Right cardiac atrium (tissue), 5 donors: ENCODE measurements at places on chromosomes 1 and 21.

DNA sequence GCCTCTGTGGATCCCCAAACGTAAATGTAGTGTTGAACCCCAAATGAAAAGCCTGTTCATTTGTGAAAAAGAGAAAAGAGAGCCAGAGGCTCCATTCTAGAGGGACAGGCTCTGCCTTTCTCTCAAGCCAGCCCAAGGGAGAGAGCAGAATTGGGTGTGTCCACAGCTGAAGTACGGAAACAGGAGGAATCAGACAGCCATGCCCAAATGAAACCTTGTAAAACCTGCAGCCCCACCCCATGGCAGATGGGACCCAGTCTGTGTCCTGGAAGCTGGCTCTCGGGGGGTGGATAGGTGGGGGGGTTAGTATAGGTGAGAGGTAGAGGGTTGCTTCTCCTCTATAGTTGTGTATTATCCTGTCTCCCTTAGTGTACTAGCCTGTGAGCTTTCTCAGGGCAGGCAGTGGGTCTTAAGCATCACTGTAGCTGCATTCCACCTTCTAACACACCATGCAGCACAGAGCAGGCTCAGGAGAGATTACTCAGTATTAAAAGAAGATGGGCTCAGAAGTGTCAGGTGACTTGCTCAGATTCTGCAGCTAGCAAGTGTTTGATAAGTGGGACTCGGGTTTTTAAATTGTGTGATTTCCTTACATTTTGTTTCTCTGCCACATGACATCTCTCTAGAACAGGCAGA lies 67.4 kb upstream of the SIPA1L2 start:
- no peak for DNase-seq

DNA sequence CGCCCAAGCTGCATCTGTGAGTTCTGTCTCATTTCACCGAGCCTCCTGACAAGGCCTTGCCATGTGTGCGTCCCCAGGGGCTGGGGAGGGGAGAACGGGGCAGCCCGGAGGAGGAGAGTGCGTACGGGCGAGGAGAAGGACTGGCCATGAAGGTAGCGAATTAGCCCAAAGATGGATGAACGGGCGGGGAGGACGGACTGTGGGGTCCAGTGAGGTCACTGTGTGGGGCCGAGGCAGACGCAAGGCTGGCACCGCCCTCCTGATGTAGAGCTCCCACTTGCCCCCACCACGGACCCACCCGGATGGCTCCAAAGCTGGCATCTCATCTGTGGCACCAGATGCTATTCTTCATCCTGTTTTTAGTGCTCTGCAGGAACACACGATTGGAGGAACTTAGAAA lies 330.4 kb downstream of the AJAP1 start:
- no peak for DNase-seq

GRCh38 chr21:36203603-36203889 lies 46.9 kb downstream of the DOP1B start:
- DNase-seq: no peak

DNA sequence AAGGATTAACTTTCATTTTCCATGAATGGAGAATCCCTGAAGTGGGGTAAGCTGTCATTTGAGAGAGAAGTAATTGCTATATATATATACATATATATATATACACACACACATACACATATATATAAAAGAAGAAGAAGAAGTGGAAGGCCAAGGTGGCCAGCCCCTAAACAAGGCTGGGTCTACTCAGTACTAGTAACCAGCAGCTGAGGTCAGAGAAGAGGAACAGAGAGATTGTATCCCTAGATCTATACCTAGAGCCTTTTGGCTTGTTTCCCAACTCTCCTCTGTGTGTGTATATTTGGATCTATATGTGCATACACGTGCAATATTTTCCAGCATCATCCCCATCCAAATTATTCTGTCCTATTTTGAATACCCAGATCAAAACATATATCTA lies 5.2 kb downstream of the TNFSF4 start:
- DNase-seq: no peak

GRCh38 chr1:34843392-34844251 lies 15.9 kb downstream of the SMIM12 start:
- no peak for DNase-seq

GRCh38 chr1:12031039-12031980 lies 12.0 kb downstream of the MIIP start:
- DNase-seq: no peak

- no peak for DNase-seq
Observed at GRCh38 chr1:92877792-92878191, 46.0 kb downstream of the RPL5 start.

DNA sequence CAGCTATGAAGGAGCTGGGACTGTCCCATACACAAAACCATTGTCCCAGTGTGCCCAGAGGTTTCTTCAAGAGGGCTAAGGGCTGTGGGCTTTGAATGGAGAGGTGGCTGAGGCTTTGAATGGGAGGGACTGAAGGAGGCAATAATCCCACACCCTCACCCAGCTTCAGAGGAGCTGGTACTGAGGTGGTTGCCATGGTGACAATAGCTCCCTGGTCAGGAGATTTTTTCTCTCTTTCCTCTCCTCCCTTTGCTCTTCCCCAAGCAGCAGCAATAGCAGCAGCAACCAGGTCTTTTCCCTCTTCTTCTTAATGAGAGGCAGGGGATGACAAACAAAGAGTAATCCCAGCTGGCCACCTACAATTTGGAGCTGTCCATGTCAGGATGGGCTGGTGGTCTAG lies 1.6 kb downstream of the HPCAL4 start:
- no peak for DNase-seq

DNA sequence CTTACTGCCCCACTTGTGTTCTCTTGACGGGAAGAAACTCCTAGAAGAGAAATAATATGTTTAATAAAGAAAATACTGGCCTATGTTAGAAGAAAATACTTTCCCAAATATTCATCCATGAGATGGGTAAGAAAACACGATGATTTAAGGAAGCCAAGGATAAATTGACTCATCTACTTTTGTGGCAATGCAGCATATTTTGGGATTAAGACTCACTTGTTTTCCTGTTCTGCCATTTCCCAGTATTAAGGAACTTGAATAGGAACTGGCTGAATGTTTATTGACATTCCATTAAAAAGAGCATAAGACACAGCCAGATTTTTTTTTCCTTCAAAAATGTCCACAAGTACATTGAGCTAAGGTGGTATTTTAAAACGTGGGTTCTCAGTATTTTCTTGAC lies 10.9 kb upstream of the ADAMTS5 start:
- DNase-seq: no peak

GRCh38 chr1:116504308-116505156 lies 66.3 kb downstream of the CD58 start:
- DNase-seq: peak; percentile 86

- DNase-seq: no peak
Observed at GRCh38 chr1:205595861-205596260, 36.0 kb downstream of the ELK4 start.

GRCh38 chr1:162471290-162471853 lies 26.2 kb upstream of the UHMK1 start:
- no peak for DNase-seq

GRCh38 chr1:1371746-1372711 lies 3.0 kb downstream of the AURKAIP1 start:
- peak; percentile 66 for DNase-seq

- DNase-seq: peak; percentile 57
Observed at GRCh38 chr1:6686294-6686693, 15.3 kb downstream of the DNAJC11 start.

- DNase-seq: no peak
Observed at GRCh38 chr1:24957808-24958752, 28.0 kb upstream of the RUNX3 start.

- no peak for DNase-seq
Observed at GRCh38 chr1:46521414-46521813, 30.0 kb downstream of the KNCN start.

DNA sequence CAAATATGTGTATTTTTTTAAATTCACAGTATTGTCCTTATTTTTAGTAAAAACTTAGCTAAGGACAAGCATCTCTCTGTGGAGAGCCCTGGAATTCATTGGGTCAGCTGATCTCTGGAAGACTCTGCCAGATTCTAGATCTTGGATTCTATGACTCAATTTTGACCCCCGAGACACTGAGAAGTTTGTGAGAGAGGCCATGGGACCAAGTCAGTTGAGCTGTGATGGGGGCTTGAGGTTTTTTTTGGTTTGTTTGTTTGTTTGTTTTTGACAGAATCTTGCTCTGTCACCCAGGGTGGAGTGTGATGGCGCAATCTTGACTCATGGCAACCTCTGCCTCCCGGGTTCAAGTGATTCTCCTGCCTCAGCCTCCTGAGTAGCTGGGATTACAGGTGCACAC lies 13.5 kb downstream of the SHISA4 start:
- DNase-seq: no peak
